Substantia nigra (tissue), 51 donors: ENCODE measurements at places on chromosomes 3 and 15.

DNA sequence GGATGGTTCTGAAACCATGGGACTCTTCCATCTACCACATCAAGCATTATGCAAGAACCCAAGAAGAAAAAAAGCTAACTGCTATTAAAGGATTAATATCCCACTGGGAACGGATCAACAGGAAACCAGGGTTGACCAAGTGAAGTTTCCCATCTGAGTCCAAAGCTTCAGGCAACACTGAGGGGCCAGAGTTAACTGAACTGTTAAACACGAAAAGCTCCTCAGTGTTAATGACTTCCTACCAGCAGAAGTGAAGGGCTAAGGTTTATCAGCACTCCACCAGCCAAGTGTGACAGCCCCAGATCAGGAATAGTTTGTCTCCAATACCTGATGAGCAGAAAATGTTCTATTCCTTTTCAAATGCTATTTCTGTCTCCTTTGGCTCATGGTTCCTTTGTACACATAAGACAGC is 36.7 kb downstream of the PTPN9 start:
- no peak for DNase-seq

DNA sequence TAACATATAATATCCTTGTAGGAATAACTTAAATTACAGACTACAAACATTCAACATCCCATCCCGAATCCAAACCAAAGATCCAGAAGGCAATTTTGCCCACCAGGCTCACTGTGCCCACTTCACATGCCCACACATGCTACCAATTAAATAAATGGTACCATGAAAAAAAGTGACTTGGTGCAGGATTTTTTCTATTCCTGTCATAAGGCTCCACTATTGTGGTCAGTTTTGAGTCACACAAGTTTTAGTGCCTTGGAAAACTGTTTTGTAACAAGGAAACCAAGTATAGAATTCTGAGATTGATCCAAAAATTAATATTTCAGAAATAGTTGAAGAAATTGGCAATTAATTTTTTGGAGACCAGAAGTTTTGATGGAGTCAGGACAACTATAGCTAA is 470.1 kb upstream of the THBS1 start:
- DNase-seq = no peak

DNA sequence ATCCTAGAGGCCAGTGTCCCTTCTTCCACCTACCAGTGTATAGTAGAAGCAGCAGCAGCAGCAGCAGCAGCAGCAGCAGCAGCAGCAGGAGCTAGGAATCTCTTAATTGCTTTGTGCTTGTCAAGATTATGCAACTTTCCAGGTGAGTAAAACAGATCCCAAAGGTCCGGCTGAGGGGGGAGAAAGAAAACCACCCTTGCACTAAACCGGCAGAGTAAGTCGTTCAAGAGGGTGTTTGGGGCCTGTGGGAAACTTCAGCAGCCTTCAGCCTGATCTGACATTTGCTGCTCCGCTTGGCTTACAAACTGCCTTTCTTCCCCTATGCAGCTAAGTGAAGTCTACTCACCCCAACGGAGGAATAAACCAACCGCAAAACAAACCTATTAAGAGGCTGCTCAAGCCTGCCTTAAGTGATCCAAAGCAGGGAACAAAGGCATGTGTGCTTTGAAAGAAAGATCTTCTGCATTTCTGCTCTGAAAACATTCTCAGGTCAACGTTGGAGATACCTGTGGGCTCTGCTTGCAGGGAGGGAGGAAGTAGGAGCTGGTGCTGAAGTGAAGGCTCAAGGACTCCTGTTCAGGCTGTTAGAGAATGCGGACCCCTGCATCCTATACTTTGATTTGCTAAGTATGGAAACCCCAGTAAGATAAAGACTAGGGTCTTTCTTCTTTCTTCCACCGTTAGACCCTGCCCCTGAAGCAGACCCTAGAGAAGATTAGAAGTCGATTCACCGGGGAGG is 35.7 kb upstream of the DLG1 start:
- no peak for DNase-seq

- no peak for DNase-seq
These were observed 29.6 kb downstream of the CX3CR1 start for GRCh38 chr3:39250116-39250747.

GRCh38 chr15:71066983-71067382 is 48.3 kb upstream of the THSD4 start:
- no peak for DNase-seq

- DNase-seq = no peak
These were observed 12.0 kb downstream of the ALDH1A2 start for GRCh38 chr15:58053315-58054153.

GRCh38 chr3:48014358-48014757 is 1.9 kb downstream of the MAP4 start:
- DNase-seq = no peak

DNA sequence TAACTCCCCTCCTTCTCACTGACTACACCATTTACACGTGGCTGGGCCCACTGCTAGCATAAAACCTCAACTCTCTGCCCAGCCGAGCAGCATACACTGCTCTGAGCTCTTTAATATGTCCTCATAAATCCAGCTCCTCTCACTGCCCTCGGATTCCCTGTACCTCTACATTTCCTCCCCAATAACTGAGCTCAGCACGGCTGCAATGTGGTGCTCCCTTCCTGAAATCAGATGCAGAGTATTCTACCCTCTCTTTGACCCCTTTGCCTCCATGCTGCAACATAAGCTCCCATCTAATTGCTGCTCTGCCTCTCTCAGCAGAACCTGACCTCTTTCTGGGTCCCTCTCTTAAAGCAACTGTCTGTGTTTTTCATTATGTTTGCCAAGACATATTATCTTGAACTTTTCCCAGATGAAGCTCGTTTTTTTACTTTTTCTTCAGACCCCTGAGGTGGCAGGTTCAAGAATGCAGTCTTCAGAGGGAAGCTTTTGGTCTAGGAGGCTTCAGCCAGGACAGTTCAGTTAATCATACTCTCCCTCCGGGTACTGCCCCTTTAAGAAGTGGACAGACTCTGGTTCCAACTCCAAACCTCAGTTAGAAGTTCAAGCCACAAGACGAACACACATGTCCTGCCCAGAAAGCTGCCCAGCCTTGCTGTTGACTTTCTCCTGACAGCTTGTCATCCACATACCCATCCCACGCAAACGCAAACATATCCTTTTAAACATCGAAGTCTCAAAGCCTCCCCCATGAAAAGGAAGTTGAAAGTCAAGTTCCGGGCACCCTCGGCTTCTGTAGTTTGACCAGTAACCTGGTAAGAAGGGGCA is 81.1 kb upstream of the NEO1 start:
- DNase-seq = no peak

GRCh38 chr3:23938688-23939087 is 6.4 kb upstream of the NR1D2 start:
- DNase-seq = no peak

DNA sequence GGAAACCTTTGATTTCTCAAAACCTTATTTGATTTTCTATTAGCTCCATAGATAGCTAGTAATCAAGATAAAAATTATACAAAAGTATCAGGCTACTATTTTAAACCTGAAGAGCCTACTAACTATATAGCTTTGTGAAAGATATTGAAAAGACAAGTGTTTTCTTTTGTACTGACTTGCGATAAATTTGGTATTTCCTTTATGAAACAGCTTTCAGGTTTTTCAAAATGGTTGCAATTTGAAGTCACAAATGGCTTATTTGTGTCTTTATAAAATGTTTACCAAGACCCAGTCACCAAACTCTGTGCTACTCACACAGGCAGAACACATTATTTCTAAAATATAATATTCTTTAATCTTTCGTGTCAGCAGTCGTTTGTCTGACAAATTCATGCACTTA is 167.5 kb upstream of the ALCAM start:
- no peak for DNase-seq

DNA sequence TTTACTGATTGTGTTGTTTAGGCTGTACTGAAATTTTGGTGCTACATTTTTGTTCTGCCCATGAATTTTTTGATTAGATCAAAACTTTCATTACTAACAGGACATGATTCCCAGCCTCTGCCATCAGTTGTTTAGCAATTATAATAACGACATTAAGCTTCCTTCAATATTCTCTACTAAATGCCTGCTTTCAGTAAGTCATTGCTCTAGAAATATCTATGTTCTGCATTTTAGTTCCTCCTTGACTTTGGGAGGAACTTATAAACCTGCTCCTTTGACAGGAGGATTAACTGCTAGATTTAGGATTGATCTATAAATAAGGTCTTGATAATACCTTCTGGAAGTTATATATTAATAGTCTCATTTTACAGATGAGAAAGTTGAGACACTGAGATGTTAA is 269.1 kb downstream of the RAP2B start:
- DNase-seq = no peak

DNA sequence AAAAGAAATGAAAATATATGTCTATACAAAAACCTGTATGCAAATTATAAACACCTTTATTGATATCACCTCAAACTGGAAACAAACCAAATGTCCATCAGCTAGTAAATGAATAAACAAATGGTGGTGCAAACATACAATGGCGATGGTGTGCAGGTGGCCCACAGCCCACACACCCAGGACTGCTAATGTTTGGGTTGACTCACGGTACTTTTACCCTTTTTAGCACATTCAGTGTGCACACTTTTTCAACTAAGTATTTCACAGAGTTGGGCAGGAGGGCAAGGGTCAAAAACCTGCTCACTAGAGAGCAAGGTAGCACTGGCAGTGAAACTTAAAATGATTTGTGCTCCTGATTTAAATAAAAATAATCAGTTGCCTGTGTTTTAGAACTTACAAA is 123.1 kb upstream of the BHLHE40 start:
- DNase-seq = no peak

GRCh38 chr3:172079326-172079976 is 40.1 kb downstream of the FNDC3B start:
- no peak for DNase-seq

GRCh38 chr3:36895496-36896409 is 49.1 kb downstream of the TRANK1 start:
- no peak for DNase-seq

DNA sequence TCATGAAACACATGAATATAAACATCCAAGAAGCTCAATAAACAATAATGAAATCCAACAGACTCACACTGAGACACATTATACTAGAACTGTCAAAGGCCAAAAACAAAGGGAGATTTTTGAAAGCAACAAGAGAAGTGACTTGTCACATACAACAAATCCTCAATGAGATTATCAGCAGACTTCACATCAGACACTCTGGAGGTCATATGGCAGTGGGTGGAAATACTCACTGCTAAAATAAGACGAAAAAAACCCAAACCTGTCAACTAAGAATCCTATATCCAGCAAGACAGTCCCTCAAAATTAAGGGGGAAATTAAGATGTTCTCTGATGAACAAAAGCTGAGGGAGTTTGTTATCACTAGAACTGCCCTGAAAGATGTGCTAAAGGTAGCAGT is 125.4 kb upstream of the MELTF start:
- DNase-seq = no peak

GRCh38 chr15:64851503-64851840 is 9.8 kb downstream of the PLEKHO2 start:
- no peak for DNase-seq

DNA sequence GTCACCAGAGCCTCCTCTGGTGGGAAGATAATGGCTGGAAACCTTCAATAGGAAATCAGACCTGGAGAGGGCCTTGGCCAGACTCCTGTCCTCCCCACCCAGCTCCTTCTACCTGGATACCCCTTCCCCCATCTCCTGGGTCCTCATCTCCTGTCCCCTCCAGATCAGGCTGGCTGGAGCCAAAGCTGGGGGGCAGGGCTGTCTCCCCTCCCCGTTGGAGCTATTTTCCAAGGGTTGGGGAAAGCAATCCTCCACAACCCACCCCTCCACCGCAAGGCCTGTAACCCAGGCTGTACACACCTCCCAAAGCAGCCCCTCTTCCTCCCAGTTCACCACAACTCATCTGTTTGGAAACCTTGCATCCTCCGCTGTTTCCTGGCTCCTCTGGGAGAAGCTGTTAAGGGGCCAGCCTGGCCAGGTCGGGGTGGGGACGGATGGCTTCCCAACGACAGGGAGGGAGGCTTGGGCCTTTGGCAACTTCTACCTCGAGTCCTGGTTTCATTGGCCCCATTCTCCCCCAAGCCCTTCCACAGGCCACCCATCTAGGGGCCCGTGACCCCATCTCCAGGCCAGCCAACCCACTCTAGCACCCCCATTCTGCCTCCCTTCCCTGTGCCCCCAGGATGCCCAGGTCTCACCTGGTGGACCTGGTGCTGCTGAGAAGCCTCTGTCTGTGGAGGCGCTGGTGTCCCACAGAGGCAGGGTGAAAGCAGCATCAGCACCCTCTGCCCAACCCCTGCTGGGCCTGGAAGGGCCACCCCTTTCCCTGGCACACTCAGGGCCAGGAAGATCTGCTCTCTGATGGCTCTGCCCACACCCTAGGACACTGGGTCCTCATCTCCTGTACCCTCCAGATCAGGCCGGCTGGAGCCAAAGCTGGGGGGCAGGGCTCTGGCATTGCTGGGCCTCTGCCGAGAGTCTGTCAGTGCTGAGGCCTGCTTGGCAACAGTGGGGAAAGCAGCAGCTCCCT is 22.1 kb upstream of the GOLGA6C start:
- no peak for DNase-seq

GRCh38 chr3:106013971-106014370 is 145.2 kb upstream of the CBLB start:
- no peak for DNase-seq
